PC-3 (cell line): ENCODE measurements at places on chromosomes 2 and 18. TPM values are rescaled to one million over a fixed set of nuclear protein-coding genes. Genes with fewer than 3 reads are reported as not detected.

- DNase-seq, result no peak
Measured at GRCh38 chr18:68482815-68483214, 232.1 kb downstream of the TMX3 start.

- DNase-seq, result no peak
Measured at GRCh38 chr2:165109915-165110314, 93.9 kb downstream of the SCN3A start.

- DNase-seq, result no peak
Measured at GRCh38 chr18:74407888-74408287, 49.2 kb downstream of the DIPK1C start.

GRCh38 chr2:218984239-218985020 lies 554 bp downstream of the FEV start:
- peak; percentile 16 for DNase-seq

DNA sequence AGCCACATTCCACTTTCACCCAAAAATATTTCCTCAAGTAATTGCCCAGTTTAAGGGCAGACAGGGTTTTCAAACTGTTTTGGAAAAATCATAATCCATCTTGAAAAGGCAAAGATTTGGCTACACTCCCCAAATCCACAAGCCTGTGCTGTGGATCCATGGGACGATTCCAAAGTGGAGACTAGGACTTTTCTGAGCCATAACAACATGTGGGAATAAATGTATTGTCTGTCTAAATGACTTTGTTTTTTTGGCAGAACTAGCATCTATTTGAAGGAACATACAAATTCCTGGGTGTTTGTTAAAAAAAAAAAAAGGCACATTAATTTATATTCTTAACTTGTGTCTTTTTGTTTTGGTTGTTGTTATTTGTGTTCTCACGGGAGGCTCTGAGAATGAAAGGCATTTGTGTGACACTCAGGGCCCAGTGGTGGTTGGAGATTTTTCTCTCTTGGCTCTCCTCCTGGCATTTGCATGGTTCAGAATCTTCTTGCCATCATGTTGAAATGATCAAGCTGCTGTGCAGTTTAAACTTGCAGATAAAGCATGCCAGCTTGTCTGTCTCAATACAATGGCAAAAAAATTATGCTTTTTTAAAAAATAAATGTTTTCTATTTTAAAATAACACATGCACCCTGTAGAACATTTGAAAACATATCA lies 277.4 kb downstream of the EN1 start:
- no peak for DNase-seq

- no peak for DNase-seq
Measured at GRCh38 chr2:75632813-75633212, 13.8 kb upstream of the MRPL19 start.

DNA sequence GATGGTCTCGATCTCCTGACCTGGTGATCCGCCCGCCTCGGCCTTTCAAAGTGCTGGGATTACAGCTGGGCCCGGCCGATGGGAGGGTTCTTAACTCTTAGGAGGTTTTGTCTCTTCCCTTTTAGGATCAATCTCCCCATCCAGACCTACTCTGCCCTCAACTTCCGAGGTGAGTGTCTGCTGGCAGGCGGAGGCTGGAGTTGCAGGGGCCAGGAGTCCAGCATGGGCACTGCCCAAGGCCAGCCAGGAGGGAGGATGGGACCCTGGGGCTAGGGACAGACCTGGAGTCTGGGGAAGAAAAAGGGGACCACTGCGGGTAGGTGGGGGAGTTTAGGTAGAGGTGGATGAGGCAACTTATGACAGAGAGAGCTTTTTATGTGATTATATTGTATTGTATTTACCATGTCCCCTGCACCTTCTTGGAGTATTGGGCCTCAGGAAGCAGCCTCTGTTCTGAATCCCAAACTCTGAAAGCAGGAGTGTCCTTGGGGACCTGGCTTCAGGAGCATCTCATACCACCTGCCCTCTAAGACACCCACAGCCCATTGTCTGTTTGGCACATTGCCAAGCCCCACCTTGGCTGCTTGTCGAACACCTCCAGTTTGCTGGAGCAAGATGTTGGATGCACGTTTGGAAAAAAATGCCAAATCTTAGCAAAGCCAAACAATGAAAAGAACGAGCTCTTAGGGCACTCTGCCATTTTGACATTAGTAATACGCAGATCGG lies 5.6 kb downstream of the DES start:
- no peak for DNase-seq

DNA sequence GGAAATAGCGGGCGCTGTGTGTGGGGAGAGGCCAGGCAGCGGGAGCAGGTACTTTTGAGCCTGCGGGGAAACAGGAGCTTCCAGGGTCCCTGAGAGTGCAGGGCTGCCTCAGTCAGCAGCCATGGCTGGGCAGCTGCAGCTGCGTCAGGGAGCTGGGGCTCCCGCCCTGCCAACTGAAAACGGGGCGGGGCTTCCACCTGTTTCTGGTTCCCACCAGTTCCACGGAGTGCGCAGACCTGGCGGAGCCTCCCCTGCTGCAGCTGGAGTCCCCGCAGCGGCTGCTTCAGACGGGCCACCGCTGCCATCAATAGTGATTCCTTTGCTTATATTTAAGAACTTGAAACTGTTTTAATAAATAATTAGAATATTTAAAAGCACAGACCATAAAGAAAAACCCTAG lies 30.6 kb upstream of the RPRM start:
- DNase-seq, result no peak

DNA sequence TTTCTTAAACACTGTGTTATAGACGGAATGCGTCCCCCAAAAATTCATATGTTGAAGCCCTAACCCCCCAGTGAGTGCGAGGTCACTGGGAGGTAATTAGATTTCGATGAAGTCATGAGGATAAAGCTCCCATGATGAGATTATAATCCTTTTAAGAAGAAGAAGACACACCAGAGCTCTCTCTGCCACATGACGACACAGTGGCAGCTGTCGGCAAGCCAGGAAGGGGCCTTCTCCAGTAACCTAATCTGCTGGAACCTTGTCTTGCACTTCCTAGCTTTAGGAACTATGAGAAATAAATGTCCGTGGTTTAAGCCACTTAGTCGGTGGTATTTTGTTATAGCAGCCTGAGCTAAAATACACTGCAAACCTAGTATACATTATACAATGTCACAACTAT lies 12.3 kb downstream of the TMEM237 start:
- DNase-seq, result no peak

- DNase-seq, result peak; percentile 14
Measured at GRCh38 chr2:134306521-134306920, 52.6 kb downstream of the MGAT5 start.

GRCh38 chr2:37349231-37349860 lies 4.9 kb downstream of the QPCT start:
- no peak for DNase-seq

DNA sequence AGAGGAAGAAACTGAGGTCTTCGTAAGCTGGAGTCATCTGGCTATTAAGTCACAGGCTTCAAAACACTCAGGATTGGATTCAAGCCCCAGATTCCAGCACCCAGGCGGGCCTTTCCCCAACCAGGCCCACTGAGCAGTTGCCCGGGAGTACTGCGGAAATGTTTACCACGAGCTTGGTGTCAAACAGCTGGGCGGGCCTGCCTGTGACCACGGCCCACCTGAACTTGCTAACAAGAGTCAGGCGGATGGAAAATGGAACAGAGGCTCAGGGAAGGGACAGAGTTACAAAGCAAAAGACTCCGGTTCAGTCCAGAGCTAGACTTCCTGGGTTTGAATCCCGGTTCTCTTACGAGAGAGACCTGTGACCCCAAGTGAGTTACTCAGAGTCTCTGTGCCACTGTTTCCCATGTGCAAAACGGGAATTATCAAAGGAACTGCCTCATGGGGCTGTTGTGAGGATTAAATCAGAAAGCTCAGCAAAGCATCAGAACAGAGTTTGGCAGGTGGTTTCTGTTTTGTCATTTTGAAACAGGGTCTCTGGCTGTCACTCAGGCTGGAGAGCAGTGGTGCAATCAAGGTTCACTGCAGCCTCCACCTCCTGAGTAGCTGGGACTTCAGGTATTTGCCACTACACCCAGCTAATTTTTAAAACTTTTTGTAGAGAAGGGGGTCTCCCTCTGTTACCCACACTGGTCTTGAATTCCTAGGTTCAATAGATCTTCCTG lies 49.0 kb upstream of the TFCP2L1 start:
- DNase-seq, result no peak

- DNase-seq, result peak; percentile 60
Measured at GRCh38 chr2:6877402-6878304, at the start of gene RSAD2. RSAD2 (plus strand) TSS chr2:6877777; CDS start chr2:6877801, 24 bp downstream.

Gene C2orf81
- total RNA-seq, result 1.6 and 2.4 TPM in 2 replicates
